HEK293T (cell line): ENCODE measurements at places on chromosomes 5 and 9.

- no peak for DNase-seq
Observed at GRCh38 chr9:138105123-138105415, 227.5 kb downstream of the CACNA1B start.

DNA sequence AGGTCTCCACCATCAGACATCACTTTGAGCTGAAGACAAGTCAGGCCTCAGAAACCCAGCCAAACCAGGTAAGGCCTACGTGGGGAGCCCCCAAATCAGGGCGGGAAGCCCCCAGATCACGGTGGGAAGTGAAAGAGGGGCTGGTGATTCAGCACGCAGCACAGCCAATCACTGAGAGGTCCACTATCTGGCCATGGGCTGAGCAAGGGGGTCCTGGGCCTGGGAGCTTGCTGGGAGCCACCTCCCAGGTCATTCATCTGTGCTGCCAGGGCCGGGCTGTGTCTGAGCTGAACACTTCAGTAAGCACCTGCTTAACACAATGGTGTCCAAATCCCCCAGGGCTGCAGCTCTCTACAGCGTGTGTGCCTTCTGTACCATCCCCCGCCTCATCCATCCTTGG lies 15.5 kb downstream of the MED10 start:
- DNase-seq, result no peak

DNA sequence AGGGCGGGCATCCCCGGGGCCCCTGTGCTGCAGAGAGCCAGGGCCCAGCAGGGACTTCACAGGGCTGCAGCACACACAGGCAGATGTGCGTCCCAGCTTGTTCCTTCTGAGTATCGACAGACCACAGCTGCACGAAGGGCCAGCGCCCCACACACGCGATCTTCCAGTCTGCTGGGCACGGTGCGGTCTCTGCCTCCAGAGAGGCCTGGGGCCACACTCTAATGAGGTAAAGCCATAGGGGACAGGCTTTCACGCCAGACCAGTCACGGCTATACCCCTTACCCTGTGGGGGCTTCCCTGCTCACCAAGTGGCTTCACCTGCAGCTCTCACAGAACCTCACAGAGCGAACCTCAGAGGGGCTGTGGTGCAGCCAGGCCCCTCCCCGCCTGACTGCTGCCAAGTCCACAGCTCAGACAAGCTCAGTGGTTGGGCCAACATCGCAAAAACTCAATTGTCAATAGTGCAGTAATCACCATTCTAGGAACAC lies 82.2 kb downstream of the SHB start:
- DNase-seq, result no peak

DNA sequence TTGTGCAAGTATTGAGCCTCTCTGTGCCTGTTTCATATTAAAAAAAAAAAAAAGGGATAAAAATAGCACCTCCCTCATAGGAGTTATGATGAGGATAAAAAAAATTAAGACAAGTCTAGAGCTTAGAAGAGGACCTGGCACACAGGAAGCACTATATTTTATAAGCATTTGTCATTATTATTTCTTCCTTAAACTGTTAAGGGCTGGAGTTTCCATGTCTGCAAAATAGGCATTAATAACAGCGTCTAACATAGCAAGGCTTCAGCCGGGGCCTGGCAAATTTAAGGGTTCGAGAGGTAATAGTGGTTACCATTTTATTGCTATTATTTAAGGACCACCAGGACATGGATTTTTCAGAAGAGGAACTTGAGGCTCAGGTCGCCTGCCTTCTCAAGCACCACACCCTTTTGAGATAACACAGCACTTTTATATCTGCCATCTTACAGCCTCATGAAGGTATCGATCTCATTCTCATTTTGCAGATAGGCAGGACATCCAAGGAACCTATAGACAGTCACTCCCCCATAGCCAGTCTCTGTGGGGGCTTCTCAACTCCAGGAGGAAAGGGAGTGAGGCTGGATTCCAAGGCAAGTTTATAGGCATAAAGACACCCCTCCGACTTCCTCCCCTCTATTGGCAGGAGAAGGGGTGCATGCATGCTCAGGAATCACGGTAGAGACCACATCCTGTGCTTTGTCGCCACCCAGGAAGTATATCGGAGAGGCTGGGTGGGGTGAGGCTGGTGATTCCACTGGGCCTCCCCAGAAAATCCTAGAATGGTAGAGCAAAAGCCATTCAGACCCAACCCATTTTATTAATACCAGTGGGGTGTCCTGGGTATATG lies 2.4 kb downstream of the ANXA6 start:
- no peak for DNase-seq

DNA sequence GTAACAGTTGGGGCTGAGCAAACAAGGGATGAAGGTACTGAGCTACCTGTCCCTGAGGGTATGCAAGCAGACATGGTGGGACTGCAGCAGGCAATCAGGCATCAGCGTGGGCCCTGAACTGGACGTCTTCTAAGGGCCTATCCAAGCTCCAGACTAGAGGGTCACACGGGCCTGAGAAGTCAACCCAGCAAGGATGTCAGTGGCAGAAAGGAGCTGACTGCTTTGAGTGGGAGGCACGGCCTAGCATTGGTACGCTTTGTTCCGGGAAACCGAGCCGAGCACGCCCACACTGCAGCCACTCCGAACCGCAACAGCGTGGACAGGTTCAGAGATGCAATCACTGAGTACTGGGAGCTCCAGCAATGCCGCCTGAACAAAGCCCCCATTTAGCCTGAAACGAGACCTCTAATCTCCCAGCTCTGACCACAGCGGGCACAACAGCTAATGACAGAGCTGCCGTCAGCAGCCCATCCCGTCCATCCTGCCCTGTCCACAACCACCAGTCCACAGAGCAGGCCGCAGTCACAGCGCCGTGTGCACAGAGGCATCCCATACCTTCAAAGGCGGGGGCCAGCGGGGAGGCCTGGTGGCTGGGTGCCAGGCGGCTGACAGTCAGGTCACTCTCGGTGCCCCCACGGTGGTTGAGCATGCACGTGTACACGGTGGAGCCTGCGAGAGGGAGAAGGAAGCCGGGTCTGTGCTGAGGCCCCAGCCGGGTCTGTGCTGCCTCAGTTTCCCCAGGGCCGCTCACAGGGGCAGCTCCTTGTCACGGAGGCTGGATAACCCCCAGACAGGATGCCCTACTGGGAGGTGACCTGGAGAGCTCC lies 44.2 kb downstream of the SARDH start:
- DNase-seq, result no peak

- no peak for DNase-seq
Observed at GRCh38 chr5:153086486-153086885, 404.0 kb upstream of the GRIA1 start.

- no peak for DNase-seq
Observed at GRCh38 chr5:177043114-177043513, 20.6 kb downstream of the ZNF346 start.

DNA sequence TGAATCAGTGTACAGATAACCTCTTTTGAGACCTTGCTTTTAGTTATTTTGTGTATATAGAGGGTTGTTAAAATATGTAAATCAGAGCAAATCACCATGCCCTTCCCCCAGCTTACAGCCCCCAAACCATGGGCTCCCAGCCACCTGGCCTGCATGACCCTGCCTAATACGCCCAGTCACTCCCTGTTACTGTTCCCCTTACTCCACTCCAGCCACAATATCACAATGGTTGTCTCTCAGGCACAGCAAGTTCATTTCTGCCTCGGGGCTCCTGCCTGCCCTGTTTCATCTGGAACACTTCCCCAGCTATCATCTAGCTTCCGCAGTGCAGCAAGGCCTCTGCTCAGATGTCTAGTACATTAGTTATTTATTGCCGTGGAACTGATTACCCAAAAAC lies 5.0 kb upstream of the CARD19 start:
- no peak for DNase-seq

GRCh38 chr9:131167146-131167692 lies 41.8 kb downstream of the NUP214 start:
- no peak for DNase-seq

GRCh38 chr9:101366038-101366756 lies 18.6 kb downstream of the BAAT start:
- DNase-seq, result no peak

- no peak for DNase-seq
Observed at GRCh38 chr5:72390836-72391235, 70.7 kb downstream of the PTCD2 start.

GRCh38 chr5:80777347-80778287 lies 122.8 kb upstream of the DHFR start:
- no peak for DNase-seq

GRCh38 chr5:103472830-103473229 lies 89.8 kb downstream of the NUDT12 start:
- DNase-seq, result no peak

DNA sequence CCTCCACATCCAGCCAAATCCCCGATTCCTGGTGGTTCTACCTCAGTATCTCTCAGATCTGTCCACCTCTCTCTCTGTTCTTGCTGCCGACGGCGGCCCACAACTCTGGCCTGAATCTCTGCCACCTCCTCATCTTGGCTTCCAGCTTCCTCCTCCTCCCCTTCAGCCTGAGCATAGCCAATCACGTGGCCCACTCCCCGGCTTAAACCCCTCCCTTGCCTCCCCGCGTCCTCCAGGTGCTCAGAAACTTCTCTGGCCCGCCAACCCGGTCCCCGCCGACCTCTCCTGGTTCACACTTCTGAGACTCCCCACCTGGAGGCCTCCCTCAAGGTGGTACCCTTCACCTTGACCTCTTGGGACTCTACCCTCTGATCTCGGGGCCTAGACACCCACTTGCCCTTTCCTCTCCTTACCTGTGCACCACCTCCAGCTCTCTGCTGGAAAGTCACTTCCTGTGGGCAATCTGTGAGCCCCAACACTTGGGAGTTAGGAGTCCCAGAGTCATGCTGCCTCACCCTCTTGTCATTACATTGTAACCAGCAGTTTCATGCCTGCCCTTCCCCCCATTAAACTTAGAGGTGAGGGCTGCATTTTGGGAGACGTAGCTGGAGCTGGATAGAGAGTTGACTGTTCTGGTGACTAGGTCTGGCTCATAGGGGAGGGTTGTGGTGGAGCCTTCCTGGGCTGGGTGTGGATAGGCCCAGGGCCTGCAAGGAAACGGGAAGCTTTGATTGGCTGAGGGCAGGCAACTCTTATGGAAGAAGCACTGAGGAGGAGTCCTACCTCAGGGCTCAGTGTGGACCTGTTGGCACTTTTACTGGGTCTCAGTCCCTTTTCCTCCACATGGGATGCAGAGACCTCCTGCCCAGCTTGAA lies 4.5 kb upstream of the SET start:
- DNase-seq, result peak; percentile 69

GRCh38 chr5:14114615-14115251 lies 28.4 kb upstream of the TRIO start:
- no peak for DNase-seq

- DNase-seq, result no peak
Observed at GRCh38 chr5:158385982-158386381, 527.0 kb upstream of the CLINT1 start.

- no peak for DNase-seq
Observed at GRCh38 chr5:126692971-126693370, 84.0 kb upstream of the LMNB1 start.

- no peak for DNase-seq
Observed at GRCh38 chr5:38479315-38479904, 77.0 kb downstream of the LIFR start.

DNA sequence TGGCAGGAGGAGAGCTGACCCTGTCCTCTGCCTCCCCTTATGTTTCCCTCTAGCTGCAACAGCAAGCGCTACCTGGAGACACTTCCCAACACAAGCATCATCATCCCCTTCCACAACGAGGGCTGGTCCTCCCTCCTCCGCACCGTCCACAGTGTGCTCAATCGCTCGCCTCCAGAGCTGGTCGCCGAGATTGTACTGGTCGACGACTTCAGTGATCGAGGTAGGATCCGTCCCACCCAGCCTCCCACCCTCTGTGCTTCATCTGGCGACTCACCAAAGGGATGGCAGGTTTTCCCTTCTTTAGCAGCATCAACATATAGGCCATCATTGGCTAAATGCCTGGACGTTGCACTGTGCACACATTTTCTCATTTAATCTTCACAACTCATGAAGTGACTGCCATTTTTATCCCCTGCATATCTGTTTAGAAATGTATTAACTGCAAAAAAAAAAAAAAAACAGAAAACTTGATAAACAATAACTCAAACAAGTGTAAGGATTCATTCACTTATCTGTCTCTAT lies 116.2 kb upstream of the SAP30L start:
- no peak for DNase-seq

DNA sequence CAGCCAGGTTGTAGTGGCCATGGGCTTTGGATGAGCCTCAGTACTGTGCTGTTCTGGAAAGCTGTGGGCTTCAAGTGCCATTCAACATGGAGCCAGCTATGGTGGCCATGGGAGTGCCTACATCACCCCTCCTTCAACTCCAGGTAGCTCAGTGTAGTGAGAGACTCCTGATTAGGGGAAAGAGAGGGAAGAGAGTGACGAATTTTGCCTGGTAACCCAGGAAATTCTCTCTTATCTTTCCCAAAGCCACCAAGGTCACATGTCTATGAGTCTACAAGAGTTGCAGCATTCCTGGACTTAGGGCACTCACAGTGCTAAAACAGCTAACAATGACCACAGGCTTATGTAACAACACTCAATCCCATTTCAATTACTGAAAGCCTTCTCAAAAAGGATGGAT lies 81.7 kb upstream of the SPTLC1 start:
- DNase-seq, result no peak

- no peak for DNase-seq
Observed at GRCh38 chr5:132220491-132220890, 7.2 kb downstream of the P4HA2 start.

DNA sequence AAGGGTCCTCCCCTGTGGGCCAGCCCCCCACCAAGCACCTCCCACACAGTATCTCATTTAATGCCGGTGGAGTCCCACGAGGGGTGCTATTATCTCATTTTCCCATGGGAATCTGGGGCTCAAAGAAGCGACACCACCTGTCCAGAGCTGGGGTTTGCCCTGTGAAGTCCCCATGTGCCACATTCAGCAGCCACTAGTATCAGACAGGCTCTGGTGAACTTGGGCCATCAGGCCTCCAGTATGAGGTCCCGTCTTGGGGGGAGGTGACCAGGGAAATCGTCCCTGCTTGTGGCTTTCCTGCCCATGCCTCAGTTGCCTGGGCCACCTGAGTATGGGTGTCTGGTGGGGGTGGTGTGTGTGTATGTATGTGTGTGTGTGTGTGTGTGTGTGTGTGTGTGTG lies 222.7 kb downstream of the PBX3 start:
- DNase-seq, result no peak

- DNase-seq, result no peak
Observed at GRCh38 chr9:136805207-136805740, 2.5 kb upstream of the RABL6 start.

DNA sequence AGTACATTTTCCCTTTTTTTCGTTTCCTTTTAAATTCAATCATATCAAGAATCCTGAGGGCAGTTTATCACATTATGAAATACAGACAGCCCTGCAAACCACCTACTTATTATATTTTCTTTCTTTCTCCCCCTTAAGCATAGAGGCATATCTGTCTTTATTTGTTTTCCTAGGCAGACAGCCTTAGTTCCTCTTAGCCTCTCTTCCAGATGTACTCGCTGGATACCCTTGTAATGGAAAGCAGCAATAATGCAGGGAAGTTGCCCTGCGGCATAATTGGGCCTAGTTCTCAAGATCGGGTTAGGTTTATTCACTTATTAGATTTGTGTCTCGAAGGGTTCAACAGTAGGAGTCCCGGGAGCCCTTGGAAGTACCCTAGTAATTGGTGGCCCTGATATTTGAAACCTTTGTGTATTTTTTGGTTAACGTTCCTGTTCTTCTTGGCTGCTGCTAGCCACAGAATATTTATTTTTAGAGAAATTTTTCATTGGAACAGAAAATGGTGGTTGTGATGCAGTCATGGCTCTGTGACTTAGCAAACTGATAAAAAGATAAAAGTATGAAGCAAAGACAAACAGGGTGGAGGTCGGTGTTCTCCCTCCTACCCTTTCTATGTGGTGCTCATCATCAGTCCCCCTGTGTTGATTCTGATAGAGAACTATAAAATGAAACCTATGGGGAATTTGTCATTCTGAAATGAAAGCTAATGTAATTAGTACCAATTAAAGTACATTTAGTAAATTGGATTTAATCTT lies 6.4 kb downstream of the TLE4 start:
- DNase-seq, result peak; percentile 66
